ENCODE measurements at places on chromosomes 12 and 14.
A peak's percentile ranks its signal among the peaks of the same experiment; 100 is the strongest.

GRCh38 chr12:130162745-130163460 is 639 bp downstream of the FZD10 start:
- no peak for DNase-seq

DNA sequence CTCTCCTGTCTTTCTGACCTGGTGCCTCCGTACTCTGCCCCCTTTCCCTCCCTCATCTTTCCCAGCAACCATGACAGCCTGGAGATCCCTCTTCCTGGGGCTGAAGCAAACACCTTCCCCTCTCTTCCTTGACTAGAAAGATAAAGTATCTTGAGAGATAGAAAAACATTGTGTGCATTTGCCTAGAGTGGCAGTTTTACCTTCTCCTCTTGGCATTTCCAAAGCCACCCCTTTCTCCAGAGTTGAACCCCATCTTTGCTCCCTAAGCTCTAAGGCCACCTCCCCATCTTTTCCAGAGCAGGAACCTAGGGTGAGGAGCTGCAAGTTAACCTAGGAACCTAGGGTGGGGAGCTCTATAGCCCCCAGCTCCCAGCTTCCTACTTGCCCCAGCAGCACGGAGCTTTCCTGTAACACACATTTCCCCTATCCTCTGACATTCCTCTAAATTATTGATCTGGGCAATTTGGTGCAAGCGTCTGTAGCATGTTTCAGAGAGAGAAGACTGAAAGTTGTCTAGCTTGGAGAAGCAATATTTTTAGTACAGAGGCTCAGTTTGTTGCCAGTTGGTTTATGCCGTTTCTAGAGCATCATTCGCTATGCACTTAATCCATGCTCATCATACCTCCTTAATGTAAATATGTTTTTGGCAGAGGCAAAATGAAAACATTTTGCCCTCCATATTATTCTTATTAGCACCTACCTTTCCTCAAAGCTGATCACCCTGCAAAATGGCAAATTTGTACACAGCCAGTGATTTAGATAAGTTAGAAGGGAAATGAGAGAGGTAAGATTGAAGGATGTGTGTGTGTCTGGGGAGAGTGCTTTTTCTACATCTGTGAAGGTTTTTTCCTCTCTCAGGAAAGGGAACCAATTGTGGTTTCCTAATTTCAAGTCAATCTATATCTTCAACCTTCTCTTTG is 5.4 kb upstream of the TBX3 start:
- DNase-seq: no peak

DNA sequence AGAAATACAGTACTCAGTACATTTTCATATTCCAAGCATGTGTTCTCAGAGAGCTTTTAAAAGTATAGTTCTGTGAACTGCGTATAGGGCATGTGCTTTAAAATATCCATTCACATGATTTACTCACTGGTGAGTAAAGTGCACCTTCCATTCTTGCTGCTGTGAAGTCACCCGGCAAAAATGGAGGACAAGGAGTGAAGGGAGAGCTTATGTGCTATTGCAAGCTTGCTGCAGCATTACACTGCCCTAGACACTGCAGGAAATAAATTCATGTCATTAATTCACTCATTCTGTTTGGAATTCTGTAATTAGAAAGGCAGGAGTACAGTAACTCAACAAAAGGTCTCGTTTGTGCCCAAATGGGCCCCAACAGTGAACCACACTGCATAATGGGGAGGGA is 347.8 kb downstream of the PRKD1 start:
- no peak for DNase-seq

DNA sequence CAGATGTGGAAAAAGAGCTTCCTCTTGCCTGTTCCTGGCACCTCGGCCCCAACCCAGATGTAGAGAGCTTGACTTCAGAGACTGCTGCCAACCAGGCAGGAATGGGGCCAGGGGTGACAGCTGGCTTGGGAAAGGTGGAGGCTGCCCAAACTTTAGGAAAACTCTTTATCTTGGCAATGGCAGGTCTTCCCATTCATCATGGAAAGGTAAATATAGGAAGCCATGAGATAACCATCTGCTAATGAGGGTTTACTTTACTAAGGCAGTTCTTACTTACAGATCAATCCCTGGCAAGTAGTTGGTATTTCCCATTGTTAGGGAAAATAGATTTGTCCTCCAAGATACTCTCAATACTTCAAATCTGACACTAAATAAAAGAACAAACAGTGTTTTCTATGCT is 143.1 kb upstream of the NUDT4 start:
- DNase-seq: no peak

GRCh38 chr14:41144370-41144769 is 462.3 kb upstream of the LRFN5 start:
- no peak for DNase-seq

DNA sequence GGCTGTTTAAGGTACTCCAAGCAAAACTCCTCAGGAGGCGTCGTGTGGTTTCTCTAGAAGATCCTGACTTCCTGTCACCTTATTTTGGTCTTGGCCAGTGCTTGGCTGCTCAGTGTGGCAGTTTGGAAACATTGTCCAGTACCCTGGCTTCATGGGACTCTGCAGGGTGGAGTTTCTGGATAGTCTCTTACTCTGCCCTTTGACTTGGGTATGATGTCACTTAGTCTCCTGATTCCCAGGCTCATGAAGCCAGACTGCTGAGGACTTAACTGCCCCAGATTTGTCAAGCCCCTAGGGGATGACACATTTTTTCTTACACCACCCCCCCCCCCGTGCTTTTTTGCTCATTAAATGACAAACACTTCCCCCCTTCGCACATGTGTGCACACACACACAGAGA is 82.7 kb downstream of the ADCK1 start:
- DNase-seq: no peak

GRCh38 chr12:49105504-49106084 is 5.1 kb downstream of the LMBR1L start:
- DNase-seq: no peak

- no peak for DNase-seq
Measured at GRCh38 chr12:128680555-128680954, 143.2 kb downstream of the SLC15A4 start.

DNA sequence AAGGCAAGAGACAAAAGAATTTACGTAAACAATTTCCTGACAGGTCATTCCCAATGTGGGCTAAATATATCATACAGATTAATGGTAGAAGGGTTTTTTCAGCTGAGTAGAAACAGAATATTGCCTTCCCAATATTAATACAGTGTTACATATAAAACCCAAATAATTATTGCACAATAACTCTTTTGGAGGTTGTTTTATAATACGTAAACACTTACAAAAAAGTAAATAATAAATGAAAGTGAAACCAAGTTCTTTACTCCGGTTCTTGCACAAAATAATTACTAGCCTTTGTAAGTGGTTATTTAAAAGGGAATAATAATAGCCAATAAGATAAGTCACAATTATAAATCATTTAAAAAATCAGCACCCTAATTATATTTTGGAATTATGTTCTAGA is 118.6 kb upstream of the SSTR1 start:
- no peak for DNase-seq

- DNase-seq: no peak
Measured at GRCh38 chr14:94394025-94394493, 5.7 kb upstream of the SERPINA1 start.

GRCh38 chr14:88866305-88866704 is 41.9 kb downstream of the TTC8 start:
- DNase-seq: no peak

GRCh38 chr12:100962086-100962712 is 167.6 kb downstream of the ANO4 start:
- no peak for DNase-seq

GRCh38 chr14:69547701-69548348 is 26.8 kb downstream of the CCDC177 start:
- DNase-seq: peak; percentile 13

DNA sequence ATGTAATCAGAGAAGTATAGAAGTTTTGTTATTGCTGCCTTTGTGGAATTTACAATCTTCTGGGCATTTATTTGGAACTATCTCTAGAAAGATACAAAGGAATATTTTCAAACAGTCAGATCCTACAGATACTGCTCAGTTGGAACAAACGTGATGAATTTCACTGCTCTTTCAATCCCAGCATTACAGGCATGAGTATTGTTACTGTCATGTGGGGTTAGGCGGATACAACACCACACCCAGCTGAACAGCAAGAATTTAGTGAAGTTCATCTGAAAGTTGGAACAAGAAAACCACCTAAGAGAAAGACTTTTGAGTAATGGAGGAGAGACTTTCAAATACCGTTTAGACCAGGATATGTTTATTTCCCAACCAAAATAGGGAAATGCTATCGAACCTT is 123.3 kb upstream of the PLXNC1 start:
- no peak for DNase-seq

All from activated CD8-positive, alpha-beta memory T cell treated with anti-CD3 and anti-CD28 coated beads for 48 hours (primary cell).